ENCODE measurements at places on chromosomes 11 and 22.

GRCh38 chr11:70210051-70210501 is 7.0 kb downstream of the FADD start:
- no peak for DNase-seq

GRCh38 chr11:123628936-123629683 is 25.3 kb downstream of the SCN3B start:
- no peak for DNase-seq

- no peak for DNase-seq
Observed at GRCh38 chr11:79044201-79044600, 396.6 kb downstream of the TENM4 start.

DNA sequence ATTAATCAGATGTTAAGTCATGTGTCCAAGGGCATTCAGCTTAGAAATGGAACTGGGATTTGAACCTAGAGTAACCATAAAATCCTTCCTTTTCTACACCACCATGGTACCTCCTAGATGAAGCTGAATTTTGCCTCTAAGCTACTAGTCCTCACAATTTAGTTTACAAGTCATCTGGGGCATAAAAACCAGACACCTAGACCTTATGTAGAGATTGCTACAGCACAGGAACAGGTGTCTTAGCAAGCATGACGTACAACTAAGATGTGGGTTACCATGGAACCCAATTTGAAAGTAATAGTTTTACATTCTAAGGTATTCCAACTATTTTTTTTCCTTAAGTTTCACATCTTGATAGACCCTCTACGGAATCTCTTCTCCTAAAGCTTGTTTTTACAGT is 9.2 kb downstream of the TMEM216 start:
- no peak for DNase-seq

- no peak for DNase-seq
Observed at GRCh38 chr11:105577641-105578040, 32.2 kb upstream of the GRIA4 start.

DNA sequence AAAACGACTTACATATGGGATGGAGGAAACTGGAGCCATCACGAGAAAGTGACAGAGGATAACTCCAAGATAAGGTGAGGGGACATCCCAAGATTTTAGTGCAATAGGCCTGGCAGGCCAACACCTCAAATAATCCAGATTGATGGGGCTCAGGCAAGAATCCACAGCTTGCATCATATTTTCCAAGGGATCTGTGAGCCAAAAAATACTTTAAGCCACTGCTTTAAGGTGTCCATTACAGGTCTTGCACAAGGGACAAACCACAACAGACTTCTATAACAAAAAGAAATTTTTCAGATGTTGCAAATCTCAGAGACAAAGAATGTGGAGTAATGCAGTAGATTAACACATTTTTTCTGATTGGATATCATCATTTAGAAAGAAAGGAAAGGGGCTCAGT is 45.6 kb downstream of the DENND5A start:
- DNase-seq: no peak

- no peak for DNase-seq
Observed at GRCh38 chr11:103920449-103920848, 116.0 kb upstream of the DDI1 start.

DNA sequence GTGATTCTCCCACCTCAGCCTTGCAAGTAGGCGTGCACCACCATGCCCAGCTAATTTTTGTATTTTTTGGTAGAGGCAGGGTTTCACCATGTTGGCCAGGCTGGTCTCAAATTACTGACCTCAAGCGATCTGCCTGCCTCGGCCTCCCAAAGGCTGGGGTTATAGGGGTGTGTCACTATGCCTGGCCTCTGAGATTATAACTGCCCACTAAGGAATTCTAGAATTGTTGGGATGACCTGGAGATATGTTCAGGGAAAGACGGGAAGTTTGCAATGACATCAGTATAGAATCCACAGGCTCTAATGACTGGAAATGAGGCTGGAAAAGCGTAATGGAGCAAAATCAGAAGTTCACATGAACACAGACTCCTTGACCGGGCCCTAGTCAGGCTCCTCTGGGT is 62.2 kb downstream of the CLMP start:
- DNase-seq: no peak

DNA sequence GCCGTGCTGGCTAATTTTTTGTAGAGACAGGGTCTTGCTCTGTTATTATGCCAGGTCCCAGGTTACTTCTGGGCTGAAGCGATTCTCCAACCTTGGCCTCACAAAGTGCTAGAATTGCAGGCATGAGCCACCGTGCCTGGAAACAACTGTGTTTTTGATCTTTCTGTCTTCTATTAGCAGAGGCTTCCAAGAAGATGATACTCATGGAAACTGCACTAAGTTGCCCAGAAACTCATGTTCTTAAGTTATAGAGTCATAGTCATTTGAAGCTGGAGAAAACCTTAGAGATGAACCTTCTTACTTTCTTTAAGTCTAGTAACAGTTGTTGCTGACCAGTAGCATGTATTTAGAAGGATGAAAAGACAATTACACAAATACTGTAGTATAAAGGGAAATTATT is 37.1 kb upstream of the HSPA8 start:
- no peak for DNase-seq

GRCh38 chr22:20583471-20583922 is 76.1 kb downstream of the MED15 start:
- no peak for DNase-seq

All from stimulated activated CD4-positive, alpha-beta T cell treated with anti-CD3 and anti-CD28 coated beads, Interleukin-4, amount 100 ng/mL, for 1 hour (primary cell).